Hindlimb muscle (tissue), 1 donor: ENCODE measurements at places on chromosomes 3 and 15.

GRCh38 chr3:38834110-38834509, 18.1 kb upstream of the SCN10A start:
- DNase-seq, result peak; percentile 18

DNA sequence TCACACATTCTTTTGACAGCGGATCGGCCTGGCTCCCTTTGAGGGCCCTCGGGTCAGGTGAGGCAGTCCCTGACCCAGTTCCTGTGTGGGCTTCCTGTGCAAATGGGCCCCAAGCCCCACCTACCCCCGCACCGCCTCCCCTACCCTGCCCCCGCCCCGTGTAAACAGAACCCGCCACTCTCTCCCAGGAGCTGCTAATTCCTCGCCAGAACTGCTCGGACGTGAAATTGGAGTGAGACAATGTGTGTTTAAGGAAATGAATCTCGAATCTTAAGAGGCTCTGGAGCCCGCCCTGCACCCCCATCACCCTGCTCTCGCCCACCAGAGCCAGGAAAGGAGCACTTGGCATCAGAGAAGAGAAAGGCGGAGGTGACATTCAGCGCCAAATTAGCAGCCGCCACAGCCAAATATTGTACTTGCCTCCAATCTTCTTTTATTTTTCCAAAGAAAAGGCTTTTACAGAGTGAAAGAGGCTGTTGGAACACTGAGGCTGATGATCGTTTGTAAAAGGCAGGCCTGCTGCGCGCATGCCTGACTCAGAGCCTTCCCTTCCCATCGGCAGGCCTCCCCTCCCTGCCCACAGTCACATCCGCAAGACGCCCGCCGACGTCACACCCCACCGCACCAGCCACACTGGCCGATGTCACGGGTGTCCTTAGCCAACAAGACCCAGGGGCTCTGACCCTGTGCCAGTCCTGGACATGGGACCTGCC, 53.1 kb downstream of the CACNA2D2 start:
- DNase-seq, result no peak

GRCh38 chr3:131914090-131914691, 120.6 kb downstream of the CPNE4 start:
- DNase-seq, result no peak

- no peak for DNase-seq
Measured at GRCh38 chr15:96076350-96076749, 254.2 kb upstream of the NR2F2 start.

GRCh38 chr3:114659109-114660061, 365.6 kb downstream of the TIGIT start:
- DNase-seq, result no peak

GRCh38 chr3:111076732-111077131, 5.1 kb downstream of the NECTIN3 start:
- no peak for DNase-seq
